ENCODE measurements at places on chromosomes 1 and 21.

GRCh38 chr1:97743129-97743528 is 177.7 kb downstream of the DPYD start:
- no peak for DNase-seq

- no peak for DNase-seq
Measured at GRCh38 chr1:64195081-64195395, 8.4 kb upstream of the UBE2U start.

GRCh38 chr1:51512120-51512519 is 6.9 kb downstream of the EPS15 start:
- no peak for DNase-seq

DNA sequence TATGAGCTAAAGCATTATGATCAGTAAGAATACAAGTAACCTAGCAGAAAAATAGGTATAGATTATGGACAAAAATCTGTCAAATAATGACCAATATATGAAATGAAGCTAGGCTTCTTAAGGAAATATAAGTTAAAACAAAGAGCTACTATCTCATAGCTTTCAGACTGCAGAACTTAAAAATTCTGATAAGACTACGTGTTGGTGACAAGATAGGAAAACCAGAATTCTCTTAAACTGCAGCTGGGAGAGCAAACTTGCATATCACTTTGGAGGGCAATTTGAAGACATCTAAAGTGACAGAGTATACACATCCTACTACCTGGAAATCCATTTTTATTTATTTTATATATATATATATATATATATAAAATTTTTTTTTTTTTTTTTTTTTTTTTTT is 65.5 kb downstream of the LTN1 start:
- no peak for DNase-seq

GRCh38 chr1:117205368-117205767 is 5.4 kb downstream of the VTCN1 start:
- no peak for DNase-seq

DNA sequence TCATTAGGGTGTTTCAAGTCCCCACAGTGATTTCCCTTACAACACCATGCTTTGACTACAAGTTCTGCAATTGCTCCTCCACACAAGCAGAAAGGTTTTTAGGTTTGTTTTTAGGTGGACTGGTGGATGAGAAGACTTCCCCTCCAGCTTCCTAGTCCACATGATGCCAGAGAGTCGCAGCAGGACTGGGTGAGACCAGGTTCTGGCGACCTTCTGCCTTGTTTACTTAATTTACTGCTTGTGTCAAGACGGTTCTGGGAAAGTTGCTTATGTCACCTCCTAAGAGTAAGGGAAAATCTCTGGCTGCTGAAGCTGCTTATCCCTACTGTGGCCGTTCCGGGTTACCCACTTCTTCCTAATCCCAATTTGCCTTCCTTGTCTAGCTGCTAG is 76.4 kb downstream of the GLUL start:
- DNase-seq = no peak

DNA sequence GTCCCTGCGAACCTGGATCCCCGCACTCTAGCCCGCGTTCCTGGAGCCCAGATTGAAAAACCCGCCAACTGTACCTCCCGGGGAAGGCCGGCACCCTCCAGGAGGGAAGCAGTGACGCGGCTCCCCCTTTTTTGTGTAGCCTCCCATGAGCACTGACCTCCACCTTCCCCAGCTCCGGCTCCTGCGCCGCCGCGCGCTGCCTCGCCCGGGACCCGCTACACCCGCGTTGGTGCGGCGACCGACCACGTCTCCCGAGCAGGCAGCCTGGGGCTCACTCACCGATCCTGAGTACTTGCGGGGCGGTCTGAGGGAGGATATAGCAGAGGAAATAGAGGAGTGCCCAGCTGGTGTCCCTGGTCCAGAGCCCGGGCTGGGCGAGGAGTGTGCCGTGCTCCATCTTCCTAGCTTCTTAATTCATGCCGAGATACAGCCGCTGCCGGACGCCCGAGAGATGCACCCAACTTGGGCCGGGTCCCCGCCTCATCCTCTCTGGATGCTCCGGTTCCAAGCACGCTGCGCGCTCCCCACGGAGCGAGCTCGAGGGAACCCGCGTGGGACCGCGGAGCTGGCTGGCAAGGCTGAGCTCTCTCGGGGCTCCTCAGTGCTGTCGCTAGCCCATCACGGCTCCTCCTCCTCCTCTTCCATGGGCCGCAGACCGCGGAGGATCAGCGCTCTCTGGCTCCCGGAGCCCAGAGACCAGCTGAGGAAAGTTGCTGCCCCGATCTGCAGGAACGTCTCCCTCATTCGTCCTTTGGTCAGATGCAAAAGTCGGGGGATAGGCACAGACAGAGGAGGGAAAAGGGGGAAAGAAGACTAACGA is 482 bp downstream of the GRIK1 start:
- no peak for DNase-seq

- no peak for DNase-seq
Measured at GRCh38 chr1:145782272-145783099, 41.4 kb downstream of the RNF115 start.

DNA sequence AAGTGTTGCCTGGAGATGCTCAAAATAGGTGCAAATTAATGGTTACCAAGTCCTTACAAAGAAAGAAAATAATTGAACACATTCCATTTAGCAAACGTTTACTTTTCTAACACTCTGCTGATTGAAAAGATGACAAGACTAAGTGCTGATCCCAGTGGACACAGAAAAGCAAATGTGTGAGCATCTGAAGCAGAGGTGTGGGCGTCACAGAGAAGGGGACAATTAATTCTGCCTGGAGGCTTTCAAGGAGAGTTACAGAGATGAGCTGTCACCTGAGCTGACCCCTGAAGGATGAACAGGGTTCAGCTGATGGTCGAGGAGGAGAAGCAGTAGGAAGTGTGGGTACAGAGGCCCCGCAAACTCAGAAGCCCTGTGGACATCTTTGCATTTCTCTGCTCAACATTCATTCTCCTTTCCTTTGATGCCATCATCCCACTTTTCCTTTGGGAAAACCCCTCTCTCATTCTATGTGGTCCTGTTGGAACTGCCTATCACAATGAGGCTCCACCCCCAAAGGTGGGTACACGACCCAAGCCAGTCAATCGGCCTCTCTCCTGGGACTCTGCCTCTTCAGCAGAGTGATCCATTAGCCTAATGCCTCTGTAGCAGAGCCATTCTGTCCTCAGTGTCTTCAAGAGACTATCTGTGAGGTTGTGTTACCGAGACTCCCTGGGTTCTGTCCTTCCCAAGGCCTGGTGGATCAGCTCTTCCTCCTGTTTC is 17.2 kb upstream of the PLA2G2E start:
- DNase-seq = no peak

DNA sequence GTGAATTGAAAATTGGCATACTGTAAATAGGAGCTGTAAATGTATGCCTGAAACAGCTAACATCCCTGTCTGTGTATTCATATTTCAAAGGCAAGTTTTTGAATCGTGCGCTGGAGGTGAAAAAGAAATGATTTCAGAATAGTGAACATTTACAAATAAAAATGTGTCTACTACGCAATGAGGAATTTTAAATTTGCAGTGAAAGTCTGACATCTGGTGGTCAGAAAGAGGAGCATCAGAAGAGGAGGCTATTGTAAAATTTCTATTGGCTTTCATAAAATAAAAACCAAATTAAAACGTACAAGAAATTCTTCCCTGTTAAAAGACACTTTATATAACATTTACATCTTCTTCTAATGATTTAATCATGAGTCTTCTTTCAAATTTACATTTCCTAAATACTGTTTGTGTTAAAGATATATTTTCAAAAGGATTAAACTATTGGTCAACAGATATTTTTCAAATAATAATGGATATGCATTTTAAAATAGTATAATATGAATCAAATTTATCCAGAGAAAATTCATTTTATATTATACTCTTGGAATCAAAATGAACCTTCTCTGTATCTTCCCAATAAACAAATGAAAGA is 113.7 kb upstream of the RRP15 start:
- no peak for DNase-seq

DNA sequence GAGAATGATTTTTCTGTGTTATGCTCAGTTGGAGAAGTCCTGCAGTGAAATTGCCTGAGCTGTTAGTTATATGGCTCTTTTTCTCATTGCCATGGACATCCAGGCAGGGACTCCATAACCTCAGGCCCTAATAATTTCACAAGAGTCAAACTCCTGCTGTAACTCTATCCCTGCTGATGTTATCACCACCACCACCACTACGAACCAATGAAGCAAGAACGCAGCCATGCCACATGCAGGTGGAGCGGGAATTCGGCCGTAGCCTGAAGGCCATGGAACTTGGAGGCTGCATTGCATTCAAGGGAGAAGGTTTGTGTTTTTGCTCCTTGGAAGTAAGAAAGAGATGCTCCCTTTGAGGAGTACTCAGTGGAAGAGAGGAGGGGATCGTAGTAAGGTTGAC is 16.8 kb upstream of the DLGAP3 start:
- no peak for DNase-seq

- DNase-seq = no peak
Measured at GRCh38 chr1:199264911-199265310, 626.1 kb downstream of the PTPRC start.

DNA sequence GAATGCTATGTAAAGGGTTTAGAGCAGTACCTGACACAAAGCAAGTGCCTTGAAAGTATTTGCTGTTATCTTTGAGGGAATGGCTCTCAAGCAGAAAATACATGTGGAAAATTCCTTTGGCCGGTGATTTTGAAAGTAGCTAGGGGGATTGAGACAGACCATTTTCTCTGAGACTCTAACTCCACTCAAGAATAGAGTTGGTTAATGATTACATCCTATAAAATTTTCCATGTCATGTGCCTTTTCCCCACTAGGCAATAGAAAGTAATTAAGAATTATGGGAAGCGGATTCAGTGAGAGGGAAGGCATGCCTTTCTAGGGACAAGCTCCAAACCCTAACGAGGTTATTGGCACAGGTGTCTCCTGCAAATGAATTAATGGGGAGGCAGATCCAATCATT is 276.0 kb downstream of the GPATCH2 start:
- DNase-seq = no peak

- no peak for DNase-seq
Measured at GRCh38 chr1:105072850-105073249, 1323.2 kb downstream of the AMY1C start.

GRCh38 chr1:18921516-18922251 is 19.3 kb upstream of the ALDH4A1 start:
- DNase-seq = no peak

DNA sequence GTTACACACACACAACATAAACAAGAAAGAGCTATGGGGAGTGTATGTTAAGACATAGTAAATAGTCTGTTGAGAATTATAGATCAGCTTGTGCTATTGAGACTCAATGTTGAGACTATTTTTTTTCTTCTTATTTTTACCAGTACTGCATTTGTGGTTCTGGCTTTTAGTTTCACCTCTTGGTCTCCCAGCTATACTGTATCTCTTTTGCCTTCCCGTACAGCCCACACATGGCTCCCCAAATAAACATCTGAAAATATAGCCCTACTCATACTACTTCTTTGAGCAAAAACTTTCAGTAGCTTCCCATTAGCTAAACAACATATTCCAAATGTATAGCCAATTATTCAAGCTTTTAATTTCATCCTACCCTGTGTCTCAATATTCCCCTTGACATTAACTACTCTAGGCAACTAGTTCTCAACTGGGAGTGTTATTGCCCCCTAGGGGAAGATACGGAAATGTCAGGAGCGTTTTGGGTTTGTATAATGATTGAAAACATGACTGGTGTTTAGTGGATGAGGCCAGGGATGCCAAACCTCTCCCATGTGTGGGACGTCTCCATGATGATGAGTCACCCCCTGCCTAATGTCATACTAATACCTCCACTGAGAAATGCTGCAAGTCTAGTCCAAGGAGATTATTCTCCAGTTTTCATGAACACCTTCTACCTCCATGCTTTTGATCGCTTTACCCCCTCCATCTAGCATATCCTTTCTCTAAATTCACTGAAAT is 6.8 kb downstream of the RPE65 start:
- DNase-seq = no peak

- no peak for DNase-seq
Measured at GRCh38 chr1:115156826-115157468, 67.6 kb upstream of the TSPAN2 start.
